Endodermal cell (in vitro differentiated cells): ENCODE measurements at places on chromosomes 5 and 9.

DNA sequence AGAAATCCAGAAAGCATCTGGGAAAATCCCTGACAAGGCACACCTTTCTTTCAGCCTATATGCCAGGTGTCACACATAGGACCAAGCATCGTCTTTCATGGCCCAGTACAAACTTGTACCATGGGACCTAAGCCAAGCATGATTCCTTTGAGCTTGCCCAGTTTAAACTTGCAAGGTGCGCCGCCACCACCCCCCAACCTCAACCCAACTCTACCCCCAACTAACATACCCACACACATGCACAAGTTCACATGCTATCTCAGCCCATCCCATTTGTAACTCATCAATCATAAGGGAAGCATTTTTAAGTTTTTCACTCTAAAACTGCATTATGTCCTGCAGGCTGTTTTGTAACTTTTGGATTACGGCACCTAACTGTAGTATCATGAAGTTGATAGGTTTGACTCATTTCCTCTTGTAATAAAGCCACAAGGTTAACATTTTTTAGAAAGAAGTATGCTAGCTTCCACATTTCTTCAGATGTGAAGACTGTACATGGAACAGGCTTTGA is 145.9 kb upstream of the FST start:
- no peak for DNase-seq

DNA sequence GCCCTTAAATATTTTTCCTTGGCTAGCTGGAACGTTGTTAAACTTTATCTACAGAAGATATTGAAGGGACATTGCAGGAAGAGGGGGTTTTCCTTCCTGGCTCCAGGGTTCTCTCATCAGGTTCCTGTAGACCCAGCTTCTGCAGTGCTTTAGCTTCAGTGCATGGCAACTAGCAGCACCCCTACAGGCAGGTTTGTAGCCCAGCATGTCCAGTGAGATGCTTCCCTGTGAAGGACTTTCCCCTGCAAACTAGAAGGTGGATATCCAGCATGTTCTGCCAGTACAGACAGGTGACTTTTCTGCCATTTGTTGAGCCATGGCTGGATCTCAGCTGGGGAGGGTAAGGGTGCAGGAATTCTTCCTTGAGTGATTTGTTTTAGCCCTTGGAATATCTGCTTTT is 10.4 kb downstream of the CCL28 start:
- peak; percentile 70 for DNase-seq

DNA sequence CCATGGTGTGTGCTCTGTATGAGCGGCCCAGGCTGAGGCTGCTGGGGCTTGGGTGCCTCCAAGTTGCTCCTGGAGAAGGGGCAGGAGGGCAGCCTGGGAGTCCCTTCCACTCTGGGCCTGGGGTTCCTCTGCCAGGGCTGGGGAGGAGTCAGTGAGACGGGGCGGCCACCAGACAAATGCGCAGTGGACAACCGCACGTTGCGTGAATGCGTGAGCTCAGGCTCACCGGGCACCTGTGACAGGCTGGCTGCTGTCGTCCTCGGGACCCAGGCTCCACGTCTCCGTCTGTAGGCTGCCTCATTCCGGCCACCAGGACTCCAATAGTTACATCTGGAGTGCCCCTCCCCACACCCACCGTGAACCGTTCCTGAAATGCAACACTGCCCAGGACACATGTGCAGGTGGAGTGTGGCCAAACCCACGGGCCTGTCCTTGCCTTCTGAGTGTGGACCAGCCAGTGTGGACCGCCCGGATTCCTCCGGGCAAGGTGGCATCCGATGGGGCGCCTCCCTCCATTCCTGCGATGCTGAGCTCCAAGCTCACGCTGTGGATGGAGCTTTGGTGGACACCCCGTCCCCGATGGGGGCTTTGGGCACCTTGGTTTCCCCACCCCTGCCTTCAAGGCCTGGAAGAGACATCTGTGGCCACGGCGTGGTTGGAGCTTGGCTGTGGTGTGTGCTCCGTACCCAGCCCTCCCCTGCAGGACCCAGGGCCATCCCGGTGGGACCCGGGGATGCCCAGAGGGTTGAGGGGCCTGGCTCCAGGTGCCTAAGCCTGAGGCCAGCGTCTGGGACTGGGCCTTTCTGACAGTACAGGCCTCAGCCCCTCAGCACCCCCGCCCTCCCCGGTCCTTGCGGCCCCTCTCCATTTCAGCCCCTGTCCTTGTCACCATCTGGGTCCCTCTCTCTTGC is 34.0 kb upstream of the RXRA start:
- no peak for DNase-seq

GRCh38 chr9:17532461-17532860 is 46.4 kb upstream of the SH3GL2 start:
- DNase-seq, result no peak

DNA sequence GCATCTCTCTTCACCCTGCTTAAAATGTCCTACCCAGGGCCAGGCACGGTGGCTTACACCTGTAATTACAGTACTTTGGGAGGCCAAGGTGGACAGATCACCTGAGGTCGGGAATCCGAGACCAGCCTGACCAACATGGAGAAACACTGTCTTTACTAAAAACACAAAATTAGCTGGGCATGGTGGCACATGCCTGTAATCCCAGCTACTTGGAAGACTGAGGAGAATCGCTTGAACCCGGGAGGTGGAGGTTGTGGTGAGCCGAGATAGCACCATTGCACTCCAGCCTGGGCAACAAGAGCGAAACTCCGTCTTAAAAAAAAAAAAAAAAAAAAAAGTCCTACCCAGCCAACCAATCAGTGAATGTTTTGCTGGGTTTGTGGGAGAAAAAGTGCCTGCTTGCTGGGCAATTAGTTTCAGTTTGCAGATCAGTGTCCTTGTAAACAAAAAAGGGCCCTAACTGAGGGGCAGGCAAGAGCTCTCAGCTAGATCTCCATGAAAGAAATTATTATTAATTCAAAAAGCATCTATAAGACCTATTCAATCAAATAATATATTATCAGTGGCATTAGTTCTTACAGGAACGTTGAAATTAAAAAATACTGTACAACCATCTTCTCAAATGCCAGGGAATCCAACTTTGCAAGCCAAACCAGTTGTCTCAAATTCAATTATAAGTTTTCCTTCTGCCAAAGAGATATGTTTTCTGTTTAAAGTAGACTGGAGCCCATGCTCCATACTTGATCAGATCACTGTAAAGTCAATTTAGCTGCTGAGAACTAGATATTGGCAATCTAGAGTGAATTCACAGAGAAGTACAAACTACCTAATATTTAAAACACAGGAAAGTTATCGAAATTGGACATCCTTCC is 3.9 kb downstream of the MEGF9 start:
- DNase-seq, result no peak

- DNase-seq, result no peak
These were observed 98.7 kb downstream of the RAPGEF6 start for GRCh38 chr5:131536211-131536826.

GRCh38 chr5:136066661-136067271 is 38.0 kb downstream of the TGFBI start:
- peak; percentile 55 for DNase-seq

GRCh38 chr5:152089644-152090043 is 165.0 kb upstream of the GLRA1 start:
- DNase-seq, result no peak

GRCh38 chr5:115718927-115719326 is 93.1 kb upstream of the TMED7 start:
- no peak for DNase-seq

- no peak for DNase-seq
These were observed 99.4 kb downstream of the VCAN start for GRCh38 chr5:83570916-83571315.
